Cerebellar nuclear complex (tissue), 1 donor: ENCODE measurements at places on chromosomes 16 and 17.
A peak's percentile ranks its signal among the peaks of the same experiment; 100 is the strongest.

DNA sequence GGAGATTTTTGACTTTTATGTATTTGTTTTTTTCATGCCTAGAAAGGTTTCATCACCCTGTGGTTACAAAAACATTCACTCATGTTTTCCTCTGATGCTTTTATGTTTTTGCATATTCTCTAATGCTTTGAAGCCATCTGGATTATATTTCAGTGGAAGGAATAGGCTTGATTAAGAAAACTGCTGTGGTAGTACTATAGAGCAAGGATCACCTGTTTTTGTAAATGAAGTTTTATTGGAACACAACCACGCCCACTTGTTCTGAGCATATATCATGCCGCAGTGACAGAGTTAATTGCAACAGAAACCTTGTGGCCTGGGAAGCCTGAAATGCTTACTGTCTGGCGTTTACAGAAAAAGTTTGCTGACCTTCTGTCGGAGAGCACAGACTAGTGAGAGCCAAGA lies 11.5 kb downstream of the COX10 start:
- DNase-seq, result no peak

DNA sequence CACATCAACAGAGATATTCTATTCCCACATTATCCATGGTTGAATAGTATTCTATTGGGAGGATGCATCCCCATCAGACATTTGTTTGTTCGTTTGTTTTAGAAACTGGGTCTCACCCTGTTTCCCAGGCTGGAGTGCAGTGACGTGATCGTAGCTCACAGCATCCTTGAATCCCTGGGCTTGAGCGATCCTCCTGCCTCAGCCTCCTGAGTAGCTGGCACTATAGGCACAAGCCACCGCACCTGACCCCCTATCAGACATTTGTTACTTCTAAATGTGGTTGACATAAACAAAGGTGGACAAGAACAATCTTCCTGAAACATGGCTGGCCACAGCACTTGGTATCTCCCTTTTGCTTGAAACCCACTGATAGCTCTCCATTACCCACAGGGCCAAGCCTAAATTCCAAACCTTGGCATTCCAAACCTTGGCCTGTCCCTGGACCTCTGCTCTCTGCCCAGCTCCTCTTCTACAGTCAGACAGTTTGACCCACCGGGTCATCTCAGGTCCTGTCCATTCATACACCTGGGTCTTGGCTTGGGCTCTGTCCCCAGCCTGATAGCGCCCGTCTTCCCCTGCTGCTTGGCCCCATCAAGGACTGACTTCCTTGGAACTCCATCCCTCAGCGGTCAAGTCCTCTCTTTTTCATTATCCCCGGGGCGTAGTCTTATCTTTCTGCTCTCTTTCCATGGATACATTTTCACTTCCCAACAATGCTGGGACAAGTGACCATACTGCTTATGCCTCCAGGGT lies 1.5 kb upstream of the PRR29 start:
- no peak for DNase-seq

GRCh38 chr17:49573510-49574322 lies 2.0 kb upstream of the NXPH3 start:
- no peak for DNase-seq

- DNase-seq, result no peak
Observed at GRCh38 chr16:719815-720446, 1.0 kb upstream of the ANTKMT start.

DNA sequence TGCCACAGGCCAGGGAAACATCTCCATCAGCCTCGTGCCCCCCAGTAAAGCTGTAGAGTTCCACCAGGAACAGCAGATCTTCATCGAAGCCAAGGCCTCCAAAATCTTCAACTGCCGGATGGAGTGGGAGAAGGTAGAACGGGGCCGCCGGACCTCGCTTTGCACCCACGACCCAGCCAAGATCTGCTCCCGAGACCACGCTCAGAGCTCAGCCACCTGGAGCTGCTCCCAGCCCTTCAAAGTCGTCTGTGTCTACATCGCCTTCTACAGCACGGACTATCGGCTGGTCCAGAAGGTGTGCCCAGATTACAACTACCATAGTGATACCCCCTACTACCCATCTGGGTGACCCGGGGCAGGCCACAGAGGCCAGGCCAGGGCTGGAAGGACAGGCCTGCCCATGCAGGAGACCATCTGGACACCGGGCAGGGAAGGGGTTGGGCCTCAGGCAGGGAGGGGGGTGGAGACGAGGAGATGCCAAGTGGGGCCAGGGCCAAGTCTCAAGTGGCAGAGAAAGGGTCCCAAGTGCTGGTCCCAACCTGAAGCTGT lies 3.4 kb downstream of the NXPH3 start:
- no peak for DNase-seq

DNA sequence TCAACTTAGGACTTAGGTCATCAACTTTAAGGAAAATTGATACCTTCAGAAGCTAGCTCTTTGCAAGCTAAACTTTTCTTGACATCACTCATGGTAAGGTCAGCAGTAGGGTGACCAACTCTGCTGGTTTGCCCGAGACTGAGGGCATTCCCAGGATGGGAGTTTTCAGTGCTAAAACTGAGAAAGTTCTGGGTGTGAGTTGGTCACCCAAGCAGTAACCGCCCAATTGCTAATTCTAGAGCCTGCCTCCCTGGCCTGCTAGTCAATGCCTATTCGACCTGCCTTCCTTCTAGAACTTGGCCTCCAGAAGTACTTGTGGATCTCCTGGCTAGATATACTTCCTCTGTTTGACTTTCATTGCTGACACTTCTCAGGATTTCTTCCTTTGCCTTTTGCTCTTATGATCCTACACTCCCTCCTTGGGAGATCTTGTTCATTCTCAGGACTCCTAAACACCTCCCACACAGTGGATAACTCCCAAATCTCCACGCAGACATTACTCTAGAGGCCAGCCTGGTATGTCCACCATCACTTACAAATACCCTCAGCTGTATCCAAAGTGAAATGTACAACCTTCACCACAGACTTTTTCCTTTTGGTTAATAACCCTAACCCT lies 10.5 kb upstream of the MYO18A start:
- DNase-seq, result no peak

- DNase-seq, result no peak
Observed at GRCh38 chr16:23071196-23072083, 77.8 kb downstream of the USP31 start.

- no peak for DNase-seq
Observed at GRCh38 chr17:72338847-72339790, 218.3 kb downstream of the SOX9 start.

- DNase-seq, result no peak
Observed at GRCh38 chr16:17330044-17330443, 140.7 kb downstream of the XYLT1 start.

DNA sequence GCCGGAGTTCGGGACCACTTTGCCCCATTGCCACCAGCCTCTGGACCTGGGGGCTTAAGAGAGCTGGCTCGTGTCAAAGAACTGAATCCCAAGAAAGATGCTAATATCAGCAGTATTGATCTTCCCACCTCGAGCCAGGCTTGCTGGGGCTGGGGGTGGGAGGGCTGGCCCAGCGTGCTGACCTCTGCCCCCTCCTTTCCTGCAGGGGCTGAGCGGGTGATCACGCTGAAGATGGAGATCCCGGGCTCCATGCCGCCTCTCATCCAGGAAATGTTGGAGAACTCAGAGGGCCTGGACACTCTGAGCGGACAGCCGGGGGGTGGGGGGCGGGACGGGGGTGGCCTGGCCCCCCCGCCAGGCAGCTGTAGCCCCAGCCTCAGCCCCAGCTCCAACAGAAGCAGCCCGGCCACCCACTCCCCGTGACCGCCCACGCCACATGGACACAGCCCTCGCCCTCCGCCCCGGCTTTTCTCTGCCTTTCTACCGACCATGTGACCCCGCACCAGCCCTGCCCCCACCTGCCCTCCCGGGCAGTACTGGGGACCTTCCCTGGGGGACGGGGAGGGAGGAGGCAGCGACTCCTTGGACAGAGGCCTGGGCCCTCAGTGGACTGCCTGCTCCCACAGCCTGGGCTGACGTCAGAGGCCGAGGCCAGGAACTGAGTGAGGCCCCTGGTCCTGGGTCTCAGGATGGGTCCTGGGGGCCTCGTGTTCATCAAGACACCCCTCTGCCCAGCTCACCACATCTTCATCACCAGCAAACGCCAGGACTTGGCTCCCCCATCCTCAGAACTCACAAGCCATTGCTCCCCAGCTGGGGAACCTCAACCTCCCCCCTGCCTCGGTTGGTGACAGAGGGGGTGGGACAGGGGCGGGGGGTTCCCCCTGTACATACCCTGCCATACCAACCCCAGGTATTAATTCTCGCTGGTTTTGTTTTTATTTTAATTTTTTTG lies 8.5 kb downstream of the GJD3 start:
- DNase-seq, result no peak

GRCh38 chr17:68513932-68514331 lies 1.7 kb downstream of the PRKAR1A start:
- DNase-seq, result no peak

GRCh38 chr16:56564793-56565477 lies at the start of gene MT4:
TSS of gene MT4 (plus strand) at chr16:56565073. CDS start at chr16:56565129, 56 bp downstream.
- DNase-seq, result no peak

DNA sequence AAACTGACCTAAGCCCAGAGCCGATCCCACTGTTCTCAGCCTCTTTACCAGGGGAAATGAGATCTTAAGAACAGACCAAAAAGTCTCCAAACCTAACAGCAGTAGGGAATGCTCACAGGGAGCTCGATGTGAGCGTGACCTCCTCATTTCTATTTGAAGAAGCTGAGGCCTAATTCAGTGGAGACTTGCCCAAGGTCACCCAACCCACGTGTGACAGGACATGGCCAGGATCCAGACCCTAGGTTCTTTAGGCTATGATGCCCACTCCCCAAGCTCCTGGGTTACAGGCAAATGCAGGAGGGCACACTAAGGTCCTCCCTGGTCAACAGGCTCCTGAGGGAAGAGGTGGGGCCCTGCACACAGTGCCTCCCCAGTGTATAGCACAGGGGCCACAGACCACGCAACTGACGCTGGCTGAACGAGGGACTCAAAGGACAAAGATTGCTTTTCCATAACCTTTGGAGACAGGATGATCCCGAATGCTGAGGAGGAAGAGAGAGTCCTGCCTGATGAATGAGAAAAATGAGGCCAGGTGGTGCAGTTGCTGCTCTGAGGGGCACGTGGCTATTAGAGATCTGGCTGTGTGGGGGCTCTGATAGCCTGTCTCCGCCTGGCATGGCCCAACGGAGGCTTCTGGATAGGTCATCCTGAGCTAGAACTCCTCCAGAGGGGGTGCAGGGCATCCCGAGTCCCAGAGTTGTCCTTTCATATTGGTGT lies 24.0 kb downstream of the MAP3K14 start:
- DNase-seq, result no peak

GRCh38 chr16:49353680-49354079 lies 19.9 kb upstream of the C16orf78 start:
- peak; percentile 34 for DNase-seq

GRCh38 chr16:2404099-2404498 lies 25.1 kb upstream of the CCNF start:
- no peak for DNase-seq

DNA sequence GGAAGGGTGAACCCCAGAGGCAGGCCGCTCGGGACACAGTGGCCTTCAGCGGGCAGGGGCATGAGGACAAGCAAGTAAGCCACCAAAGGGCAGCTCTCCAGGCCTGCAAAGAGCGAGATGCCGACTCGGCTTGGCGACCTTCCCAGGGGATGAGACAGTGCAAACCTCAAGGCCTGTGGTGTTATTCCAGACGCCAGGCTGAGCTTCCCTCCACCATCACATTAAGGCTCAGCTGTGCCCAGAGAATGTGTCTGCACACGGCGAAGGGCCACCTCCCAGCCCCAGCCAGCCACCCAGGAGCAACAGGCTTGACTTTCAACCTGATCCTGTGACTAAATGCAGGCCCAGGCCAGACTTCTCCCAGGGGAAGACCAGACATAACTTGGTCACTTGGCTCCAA lies 251.4 kb downstream of the SOX9 start:
- DNase-seq, result no peak

DNA sequence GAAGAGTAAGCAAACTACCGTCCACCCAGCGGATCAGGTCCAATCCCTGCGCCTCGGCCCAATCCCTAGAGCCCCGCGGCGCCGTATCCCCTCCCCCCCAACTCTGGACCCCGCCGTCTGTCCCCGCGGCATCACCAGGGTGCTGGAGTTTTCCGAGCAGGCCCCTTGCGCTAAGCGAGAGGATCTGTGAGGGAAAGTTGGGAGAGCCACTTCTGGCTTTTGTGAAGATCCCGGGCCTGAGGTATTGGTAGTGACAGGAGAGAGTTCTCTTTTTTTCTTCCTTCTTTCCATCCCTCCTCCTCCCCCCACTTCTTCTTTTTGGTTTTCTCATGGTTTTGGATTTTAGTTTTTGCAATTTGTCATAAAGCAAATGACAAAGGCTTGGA lies 3.5 kb upstream of the DLX4 start:
- no peak for DNase-seq

- no peak for DNase-seq
Observed at GRCh38 chr16:74447578-74447977, 26.3 kb upstream of the CLEC18B start.

DNA sequence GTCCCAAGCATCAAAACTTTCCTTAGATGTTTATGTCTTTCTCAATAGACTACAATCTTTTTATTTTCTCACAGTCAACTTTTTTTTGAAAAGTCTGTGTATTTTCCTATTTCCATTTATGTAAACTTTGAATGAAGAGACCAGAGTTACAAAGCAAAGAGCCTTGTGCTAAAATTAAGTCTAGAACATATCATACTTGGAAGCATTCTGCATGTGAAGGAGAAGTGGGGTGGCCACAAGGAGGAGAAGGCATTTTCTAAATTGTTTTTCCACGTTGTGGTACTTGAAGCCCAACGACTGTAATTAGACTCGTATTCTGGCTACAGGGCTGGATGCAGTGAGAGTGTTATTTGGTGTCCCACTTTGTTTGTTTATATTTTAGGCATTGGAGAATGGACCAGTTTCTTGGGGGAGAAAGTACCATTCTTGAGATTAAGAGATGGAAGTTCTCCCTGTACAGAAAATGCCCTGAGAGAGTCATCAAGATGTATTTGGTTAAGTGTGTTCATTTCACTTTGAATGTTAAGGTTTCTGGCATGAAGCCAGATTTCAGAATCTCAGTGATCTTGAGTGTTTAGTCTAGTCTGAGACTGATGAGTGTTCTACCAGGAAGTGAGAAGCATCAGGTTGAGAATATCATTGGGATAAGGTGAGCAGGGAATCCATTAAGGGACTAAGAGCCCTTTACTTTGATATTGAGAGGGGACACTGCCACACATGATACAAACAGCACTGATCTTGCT lies 71.6 kb downstream of the MAP2K6 start:
- DNase-seq, result no peak

DNA sequence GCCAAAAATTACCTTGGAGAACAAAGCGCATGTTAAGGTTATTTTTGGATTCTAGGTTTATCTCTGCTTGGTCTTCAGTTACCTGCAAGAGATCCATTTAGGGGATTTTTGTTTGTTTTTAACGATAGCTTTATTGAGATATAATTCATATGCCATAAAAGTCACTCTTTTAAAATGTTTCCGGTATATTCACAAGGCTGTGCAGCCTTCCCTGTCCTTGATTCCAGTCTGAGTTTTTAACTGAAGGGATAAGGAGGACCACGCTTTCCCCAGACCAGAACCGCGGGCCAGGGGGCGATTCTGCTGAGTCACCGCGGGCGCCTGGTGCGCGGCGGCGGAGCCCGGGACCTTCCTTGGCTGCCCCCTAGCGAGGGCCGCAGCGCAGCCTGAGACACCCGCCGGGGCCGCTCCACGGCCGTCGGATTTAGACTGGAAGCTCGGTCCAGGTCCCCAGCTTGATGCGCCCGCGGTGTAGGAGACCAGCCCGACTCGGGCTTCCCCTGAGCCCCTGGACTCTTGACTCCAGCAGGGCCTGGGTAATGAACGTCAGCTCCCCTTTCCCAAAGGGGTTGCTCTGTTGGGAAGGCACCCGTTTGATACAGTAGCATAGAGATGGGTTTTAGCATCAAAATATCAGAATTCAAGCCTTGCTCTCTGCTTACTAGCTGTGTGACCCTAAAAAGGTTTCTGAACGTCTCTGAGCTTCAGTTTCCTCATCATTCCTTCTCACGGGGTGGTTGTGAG lies 50.0 kb upstream of the STH start:
- DNase-seq, result no peak

GRCh38 chr16:61892531-61892930 lies 143.7 kb downstream of the CDH8 start:
- DNase-seq, result no peak
